ENCODE measurements at places on chromosomes 2 and 18.

GRCh38 chr2:97936199-97936598, 59.5 kb downstream of the TMEM131 start:
- no peak for DNase-seq

- peak; percentile 30 for DNase-seq
Observed at GRCh38 chr2:238164906-238165287, 6.1 kb downstream of the ERFE start.

GRCh38 chr2:32262105-32262504, 2.6 kb downstream of the NLRC4 start:
- DNase-seq = no peak

DNA sequence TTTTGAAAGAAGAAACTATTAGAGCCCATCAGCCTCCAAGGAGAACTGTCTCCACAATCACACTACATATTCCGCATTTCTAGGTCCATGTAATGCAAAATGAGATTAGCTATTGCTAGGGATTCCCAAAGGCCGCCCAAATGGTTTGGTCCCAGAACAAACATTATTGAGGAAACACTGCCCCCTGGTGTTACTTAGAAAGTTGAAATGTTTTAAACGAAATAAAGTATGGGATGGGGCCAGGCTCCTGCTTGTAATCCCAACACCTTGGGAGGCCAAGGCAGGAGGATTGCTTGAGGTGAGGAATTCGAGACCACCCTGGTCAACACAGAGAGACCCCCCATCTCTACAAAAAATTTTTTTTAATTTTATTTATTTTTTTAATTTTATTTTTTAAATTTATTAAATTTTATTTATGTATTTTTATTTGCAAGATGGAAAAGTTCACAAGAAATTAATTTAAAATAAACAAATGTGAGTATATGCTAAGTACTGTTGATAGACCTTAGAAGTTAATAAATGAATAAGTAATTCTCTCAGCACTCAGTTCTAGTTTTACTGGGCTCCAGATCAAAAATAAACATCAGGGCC, 5.5 kb downstream of the NHEJ1 start:
- peak; percentile 86 for DNase-seq

GRCh38 chr2:51258301-51258700, 226.4 kb upstream of the NRXN1 start:
- DNase-seq = no peak

- no peak for DNase-seq
Observed at GRCh38 chr2:237697586-237698357, 70.4 kb downstream of the LRRFIP1 start.

DNA sequence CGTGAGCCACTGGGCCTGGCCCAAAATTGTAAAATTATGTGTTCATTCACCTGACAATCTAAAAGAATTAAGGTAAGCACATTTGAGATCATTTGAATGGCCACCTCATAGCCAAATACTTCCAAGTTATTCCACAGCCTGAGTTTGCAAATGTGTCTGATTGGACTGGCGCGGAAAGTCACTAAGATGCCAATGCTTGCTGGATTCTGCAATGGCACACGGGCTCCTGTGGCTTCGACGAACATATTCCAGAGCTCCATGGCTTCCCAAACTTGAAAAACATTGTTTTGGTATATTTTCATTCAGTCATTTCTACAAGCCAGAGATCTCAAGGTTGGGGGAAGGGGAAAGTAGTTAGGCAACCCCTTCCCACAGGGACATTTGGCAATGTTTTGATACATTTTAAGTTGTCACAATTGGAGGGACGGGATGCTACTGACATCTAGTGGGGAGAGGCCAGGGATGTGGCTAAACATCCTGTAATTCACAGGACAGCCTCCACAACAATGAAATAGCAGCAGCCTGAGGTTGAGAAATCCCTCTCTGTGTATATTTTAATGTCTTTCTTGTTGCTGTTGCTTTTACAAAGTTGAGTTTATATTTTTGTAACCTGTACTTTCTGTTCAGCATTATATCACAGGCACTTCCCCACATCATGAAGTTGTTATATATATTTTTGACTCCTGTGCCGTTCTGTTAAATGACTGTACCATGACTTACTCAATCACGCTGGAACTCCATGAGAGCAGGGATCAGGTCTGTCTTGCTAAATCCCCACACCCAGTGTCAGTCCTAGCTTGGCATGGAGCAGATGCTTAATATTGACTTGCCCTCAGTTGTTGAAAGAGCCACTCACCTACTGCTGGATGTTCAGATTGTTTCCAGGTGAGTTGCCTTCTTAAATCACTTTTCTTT, 56.9 kb downstream of the COL4A4 start:
- DNase-seq = peak; percentile 17
